Activated CD8-positive, alpha-beta memory T cell treated with anti-CD3 and anti-CD28 coated beads for 24 hours (primary cell): ENCODE measurements at places on chromosomes 3 and 15.

- DNase-seq, result no peak
Observed at GRCh38 chr3:98269846-98270245, 5.8 kb downstream of the OR5H6 start.

GRCh38 chr15:88450125-88450798, 16.9 kb downstream of the MRPL46 start:
- DNase-seq, result peak; percentile 86

GRCh38 chr15:98813951-98814350, 165.6 kb downstream of the IGF1R start:
- DNase-seq, result no peak

DNA sequence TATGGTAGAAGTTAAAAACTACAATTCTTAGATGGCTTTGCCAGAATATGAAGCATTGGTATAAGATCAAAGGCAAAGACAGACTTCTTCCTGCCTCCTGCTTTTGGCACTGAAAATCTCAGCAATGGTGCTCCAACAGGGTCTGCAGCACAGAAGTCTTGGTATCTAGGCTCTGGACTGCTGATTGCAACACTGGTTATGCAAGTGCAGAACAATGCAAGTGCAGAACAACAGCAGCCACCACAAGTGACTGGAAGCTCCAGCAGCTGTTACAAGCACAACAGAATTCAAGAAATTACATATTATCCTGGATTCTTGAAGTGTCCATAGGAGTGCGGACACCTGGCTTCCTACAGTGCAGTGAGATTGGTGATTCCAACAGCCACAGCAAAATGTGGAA, 33.7 kb downstream of the ZBTB20 start:
- DNase-seq, result no peak

DNA sequence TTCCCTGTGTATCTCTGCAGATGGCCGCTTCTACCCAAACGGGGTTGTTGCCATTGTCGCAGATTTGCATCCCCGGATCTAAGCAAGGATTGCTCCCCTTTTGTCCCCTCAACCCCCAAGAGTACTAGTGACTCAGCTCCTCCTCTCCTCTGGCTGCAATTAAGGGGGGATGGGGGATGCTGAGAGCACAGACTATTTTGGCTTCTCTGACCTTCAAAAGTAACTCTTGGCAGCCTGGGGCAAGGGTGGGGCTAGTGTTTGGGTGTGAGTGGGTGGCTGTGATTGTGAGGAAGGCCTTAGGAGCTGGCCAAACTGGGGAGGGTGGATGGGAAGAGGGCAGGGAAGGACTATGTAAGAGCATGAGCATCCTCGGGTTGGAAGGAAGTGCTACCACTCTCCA, 1.2 kb upstream of the MAP1A start:
- no peak for DNase-seq

- no peak for DNase-seq
Observed at GRCh38 chr3:37973246-37974054, 17.1 kb upstream of the VILL start.

DNA sequence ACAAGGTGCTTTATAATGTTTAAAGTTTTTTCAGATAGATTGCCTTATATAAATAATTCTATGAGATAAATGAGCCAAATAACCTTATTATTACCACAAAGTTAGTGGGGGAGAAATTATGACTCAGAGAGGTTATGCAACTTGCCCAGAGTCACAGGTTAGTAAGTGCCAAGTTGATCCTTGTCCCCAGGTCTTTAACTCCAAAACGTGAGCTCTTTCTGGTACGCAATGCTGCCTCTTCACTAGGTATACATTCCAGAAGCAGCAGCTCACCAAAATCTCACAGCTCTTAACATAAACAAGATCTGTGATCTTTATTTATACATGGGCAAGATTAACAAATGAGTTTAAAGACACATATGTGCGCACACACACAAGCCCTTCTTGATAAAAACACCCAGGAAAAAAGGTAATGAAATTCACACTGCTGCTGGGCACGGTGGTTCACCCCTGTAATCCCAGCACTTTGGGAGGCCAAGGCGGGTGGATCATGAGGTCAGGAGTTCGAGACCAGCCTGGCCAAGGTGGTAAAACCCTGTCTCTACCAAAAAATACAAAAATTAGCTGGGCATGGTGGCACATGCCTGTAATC, 59.8 kb upstream of the NR2F2 start:
- DNase-seq, result no peak

DNA sequence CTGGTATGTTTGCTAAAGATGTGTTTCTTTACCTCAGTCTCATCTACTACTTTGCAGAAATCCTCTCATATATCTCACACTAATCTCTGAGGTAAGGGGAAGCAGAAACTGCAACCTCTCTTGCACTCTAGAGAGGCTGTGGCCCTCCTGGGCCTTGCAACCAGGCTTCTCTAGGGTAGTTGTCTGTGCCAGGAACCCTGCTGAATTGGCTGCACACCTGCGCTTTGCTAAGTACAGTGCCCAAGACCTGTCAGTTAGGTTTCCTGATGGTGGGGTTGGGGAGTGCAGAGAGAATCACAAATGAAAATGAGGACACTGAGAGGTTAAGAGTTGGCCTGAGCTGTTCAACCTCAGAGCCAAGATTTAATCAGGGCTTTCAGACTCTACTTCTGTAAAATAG, 117.2 kb upstream of the PLXNA1 start:
- peak; percentile 15 for DNase-seq
